ENCODE measurements at places on chromosomes 5 and 9.
A peak's percentile ranks its signal among the peaks of the same experiment; 100 is the strongest.

DNA sequence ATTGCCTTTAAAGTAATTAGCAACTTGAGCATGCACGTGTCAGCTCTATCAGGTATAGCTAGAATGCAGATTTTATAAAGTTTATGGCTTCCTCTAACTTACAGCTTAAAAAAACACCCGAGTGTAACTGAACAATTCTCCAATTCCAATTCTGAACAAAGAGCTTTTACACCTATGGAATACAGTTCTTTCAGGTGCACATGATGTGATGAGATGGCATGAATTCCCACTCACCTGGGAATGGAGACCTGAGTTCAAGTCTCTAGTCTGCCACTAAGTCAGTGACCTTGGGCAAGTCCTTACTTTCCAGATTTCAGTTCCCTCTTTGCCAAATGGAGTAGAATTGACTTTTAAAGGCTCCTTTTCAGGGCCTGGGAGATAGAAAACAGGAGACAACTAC is 1.8 kb downstream of the ZFAND5 start:
- DNase-seq, result no peak

GRCh38 chr5:35089334-35090314 is 41.9 kb upstream of the AGXT2 start:
- DNase-seq, result peak; percentile 39

- DNase-seq, result no peak
Observed at GRCh38 chr5:169299191-169299662, 1.7 kb downstream of the SLIT3 start.

GRCh38 chr9:96441798-96442445 is 8.0 kb upstream of the HABP4 start:
- no peak for DNase-seq

- DNase-seq, result no peak
Observed at GRCh38 chr5:111505096-111505495, 7.2 kb downstream of the STARD4 start.

DNA sequence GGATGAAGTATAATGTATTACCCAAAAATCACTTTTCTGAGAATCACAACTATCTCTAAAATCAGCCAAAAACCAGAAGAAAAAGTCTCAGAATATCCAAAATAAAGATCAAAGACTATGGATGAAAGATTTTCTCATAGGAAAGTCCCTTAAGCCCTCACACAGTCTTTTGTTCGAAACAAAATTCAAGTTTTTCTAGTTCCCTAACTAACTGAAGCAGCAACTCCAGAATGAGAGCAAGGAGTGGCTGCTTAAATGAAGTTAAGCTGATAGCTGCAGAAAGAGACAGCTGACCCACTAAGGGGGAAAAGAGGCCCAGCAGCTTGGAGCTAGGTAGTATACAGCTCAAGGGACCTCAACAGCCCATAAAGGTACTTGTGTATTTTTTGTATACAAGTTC is 8.4 kb downstream of the ZBTB5 start:
- DNase-seq, result no peak

Data from T-helper 9 cell (primary cell).